Astrocyte of the cerebellum (primary cell): ENCODE measurements at places on chromosomes 1 and 21.

GRCh38 chr1:17118706-17119075 is 560 bp downstream of the PADI2 start:
- DNase-seq = no peak

GRCh38 chr1:182301026-182301436 is 90.6 kb downstream of the GLUL start:
- no peak for DNase-seq

DNA sequence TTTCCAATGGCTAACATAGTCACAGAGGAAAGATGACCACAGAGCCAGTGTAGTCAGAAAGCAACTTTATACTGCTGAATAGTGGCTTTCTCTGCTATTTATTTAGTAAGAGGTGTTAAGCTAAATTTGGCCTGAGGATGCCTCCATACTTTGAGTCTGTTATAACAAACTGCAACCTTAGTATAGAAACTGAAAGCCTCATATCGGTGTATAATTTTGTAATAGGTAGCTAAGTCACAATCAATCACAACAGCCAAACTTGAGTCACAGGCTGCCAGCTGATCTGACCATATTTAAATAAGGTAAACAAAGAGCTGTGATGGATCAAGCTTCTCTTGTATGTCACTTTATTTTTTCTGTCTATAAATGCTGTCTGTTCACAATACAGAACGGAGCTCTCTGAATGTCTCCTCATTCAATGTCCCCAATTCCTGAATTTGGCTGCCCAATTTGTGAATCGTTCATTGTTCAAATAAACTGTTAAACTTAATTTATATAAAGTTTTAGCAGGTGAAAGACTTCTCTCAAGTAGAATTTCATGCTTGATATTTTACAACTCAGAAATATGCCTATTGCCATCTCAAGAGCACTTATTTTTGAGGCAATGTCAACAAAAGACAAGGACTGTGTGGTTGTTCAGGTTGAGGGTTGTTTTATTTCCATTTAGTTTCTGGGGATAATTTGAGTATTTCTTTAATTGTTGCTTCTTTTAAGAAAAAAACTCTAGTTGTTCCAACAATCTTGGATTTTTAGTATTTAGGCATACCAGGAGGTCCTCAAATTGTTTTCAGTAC is 339.7 kb upstream of the B3GALT2 start:
- DNase-seq = no peak

GRCh38 chr1:21503706-21504377 is 5.4 kb upstream of the ALPL start:
- no peak for DNase-seq

DNA sequence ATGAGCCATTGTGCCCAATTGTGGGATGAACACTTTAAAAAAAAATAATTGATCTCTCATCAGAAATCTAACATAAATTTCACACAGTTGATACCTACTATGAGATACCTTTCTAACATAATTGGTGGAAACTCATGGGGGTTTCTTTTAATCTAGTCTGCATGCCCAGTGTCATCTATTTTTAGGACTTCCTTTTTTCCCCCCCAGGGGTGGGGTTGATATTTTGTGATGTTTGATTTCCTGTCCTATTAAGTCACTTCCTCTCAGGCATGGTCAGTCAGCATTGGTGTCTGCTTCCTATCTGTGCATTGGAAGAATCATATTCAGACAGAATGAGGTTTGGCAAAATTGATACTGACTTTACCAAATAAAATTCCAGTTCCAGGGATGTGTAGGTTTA is 21.5 kb downstream of the NFYC start:
- DNase-seq = no peak

DNA sequence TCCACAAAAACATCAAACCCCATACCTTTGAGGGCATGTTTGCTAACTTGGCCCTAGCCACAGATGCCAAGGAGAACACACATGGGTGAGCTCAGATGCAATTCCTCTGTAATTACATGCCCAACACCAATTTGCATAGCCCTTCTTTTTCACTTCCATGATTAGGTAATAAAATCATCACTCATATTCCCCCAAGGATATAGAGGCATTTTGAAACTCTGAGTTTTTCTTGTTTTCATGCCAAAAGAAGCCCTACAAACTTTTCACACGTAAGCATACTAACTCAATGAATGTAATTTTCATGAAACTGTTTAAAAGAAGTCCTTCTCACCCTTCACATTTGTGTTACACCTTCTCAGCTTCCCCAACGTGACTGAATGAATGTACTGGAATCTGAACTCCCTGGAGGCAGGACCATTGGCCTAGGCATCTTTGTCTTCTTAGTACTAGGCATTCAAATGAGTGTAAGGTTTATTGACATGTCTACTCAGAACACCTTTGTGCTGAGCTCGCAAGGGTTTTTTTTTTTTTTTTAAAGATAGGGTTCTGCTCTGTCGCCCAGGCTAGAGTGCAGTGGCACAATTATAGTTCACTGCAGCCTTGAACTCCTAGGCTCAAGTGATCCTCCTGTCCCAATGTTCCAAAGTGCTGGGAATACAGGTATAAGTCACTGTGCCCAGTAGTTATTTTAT is 31.0 kb downstream of the FBXO42 start:
- DNase-seq = no peak

DNA sequence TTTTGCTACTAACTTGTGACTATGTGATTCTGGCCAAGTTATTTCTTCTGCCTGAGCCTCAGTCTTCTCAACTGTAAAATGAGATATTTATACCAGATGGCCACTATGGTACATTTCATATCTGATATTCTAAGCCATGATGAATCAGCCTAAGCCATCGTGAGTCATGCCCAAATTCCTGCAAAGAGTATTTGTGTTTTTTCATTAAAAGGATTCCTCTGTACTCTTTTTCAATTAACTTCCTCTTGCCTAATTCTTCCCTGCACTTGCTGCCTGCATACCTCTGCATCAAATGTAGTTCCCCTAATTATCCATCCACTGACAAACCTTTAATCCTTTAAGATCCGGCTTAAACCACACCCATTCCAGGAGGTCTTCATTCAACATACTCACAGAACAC is 575.1 kb upstream of the BEND5 start:
- DNase-seq = peak; percentile 23

- no peak for DNase-seq
Observed at GRCh38 chr1:166338105-166338504, 171.3 kb upstream of the FAM78B start.

- no peak for DNase-seq
Observed at GRCh38 chr1:166929911-166930310, 45.4 kb downstream of the ILDR2 start.

DNA sequence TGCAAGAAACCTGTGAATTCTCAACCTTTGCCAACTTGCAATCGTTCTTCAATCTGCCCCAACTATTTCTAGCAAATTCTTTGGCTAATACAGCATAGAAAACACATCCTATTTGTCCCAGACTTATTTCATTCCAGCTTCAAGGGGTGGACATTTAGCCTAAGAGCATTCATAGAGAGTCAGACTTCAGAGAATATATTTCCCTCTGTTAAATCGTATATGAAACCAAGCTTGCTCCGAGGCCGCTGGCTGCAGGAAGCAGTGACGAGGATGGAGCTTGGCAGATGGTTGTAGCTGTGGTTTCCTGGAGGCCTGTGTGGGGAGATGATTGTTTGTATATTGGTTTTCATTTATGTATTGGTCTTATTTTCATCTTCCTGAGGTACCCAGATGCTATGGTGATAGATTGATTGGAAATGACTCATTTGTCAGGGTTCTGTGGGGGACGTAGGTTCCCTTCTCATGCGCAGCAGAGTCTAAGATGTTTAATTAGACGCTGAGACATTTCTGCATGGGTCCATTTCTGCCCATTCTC is 26.1 kb downstream of the MAN1C1 start:
- peak; percentile 12 for DNase-seq

DNA sequence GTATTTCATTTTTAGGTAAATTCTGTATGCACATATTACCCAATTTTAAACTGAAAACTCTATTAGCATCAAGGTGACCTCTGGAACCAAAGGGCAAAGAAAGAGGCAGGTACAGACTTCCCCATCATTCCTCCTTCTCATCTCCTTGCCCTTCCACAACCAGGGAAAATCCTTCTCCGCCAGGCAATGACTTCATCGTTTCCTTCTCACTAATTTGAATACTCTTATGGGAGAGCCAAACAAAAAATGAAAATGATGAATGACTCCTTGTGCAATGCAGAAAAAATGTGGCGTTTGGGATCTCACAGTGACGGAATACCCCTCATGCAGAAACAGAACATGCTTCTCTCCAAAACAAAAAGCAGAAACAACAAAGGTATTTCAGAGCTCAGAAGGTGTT is 83.7 kb downstream of the HLCS start:
- DNase-seq = no peak

- DNase-seq = no peak
Observed at GRCh38 chr1:171869097-171869496, 27.8 kb downstream of the DNM3 start.

DNA sequence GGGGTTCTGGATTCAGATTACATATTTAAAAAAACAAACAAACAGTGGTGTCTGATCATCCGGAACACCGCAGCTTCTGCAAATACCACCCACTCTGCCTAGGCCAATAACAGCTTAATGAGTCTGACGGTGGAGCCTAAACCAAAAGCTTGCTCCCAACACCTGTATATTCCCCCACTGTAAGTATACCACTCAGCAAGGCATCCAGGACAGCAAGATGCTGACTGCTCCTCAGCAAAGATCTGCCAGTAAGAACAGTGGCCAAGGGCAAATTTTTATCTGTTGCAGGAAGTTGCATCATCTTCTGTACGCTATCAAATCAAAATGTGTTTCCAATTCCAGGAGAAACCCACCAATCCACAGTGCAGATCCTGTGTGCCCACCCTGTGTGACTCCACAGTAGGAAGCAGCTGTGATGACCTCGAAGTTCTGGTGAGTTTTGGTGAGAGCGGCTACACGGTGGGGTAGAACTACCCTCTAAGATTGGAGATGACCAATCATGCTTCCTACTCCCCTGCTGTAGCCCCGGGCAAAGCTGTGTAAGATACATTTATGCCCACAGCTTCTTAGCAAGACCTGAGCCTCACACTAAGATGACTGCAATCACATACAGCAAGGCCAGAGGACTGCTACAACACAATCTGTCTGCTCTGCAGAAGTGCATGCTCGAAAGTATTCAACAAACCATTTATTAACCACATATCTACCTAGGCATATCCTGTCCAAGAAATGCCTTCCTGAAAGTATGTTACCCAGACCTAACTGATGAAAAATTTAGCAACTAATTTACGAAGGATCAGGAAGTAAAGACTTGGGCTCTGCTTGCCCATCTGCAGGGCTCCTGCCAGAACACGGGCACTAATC is 30.5 kb downstream of the SIPA1L2 start:
- DNase-seq = no peak

DNA sequence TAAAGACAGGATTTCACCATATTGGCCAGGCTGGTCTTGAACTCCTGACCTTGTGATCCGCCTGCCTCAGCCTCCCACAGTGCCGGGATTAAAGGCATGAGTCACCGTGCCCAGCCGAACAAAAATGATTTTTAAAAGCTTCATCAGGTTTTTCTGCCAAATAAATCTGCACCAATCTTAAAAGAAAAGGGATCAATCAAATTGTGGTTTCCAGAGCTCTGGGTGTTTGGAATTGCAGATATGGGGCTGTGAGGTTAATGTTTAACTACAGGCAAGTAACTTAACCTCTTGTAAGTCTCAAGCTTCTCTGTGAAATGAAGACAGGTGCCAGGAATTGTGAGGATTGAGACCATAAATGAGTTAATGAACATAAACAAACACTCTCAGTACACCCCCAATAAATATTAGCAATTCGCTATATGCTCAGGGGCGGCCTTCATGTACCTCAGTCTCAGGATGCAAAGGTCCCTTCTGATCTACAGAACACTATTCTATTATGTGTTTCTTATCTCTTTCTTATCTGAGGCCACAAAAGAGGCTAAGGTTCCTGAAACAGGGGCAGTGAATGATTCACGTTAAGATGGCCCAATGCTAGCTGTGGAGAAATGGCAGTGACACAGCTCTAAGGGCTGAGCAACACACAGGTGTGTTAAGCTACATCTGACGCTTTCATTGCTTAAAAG is 7.1 kb upstream of the GNPAT start:
- DNase-seq = no peak

GRCh38 chr1:15332525-15332924 is 77.2 kb upstream of the EFHD2 start:
- DNase-seq = no peak

- DNase-seq = no peak
Observed at GRCh38 chr1:234780112-234780511, 170.1 kb upstream of the IRF2BP2 start.

DNA sequence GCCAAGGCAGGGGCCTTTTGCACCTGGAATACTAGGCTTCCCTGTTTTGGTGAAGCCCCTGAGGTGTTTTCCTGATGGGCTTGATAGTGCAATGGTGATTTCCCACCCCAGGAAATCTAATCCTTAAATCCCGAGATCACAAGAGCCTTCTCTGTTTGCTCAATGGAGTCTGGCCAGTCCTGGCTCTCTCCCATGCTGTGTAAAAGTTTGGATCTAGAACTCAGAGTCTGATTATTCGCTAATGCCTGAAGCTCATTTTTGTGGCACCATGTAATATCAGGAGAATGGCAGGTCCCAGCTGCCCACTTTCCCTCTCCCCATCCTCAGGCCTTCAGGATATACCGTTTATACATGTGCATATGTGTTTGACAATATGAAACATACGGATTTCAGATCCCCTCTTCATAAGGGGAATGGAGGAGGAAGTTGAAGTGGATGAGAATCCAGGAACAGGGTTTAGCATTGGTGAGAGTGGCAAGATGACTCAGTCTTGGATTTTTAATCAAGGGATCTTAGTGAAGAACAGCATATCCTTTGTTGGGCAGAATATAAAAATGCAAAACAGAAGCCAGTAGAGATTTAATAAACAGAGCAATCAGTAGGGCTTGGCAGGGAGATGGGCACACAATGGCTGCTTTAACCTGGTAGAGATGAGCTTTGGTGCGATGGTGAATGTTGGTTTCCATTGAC is 62.1 kb downstream of the CLIC6 start:
- no peak for DNase-seq

GRCh38 chr1:24921412-24921811 is 8.7 kb downstream of the RUNX3 start:
- DNase-seq = no peak

DNA sequence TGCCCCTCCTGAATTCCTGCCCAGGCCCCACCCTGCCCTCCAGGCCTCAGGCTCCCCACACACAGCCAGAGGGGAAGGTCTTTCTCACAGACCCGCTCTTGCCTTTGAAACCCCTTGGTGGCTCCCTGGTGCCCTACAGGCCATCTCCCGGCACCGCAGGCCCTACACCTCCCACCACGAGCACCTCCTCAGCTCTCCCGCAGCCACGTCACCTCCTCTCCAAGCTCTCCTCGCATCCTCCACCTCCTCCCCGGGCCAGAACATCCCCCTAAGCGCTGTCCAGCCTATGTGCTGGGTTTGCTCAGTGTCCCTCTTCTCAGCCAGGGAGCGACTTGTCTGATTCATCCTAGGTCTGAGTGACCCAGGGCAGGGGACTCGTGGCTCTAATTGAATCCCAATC is 66.4 kb downstream of the DMRTB1 start:
- DNase-seq = no peak

- DNase-seq = no peak
Observed at GRCh38 chr1:210523830-210524229, 195.1 kb downstream of the HHAT start.

- no peak for DNase-seq
Observed at GRCh38 chr1:22133247-22133930, 9.5 kb downstream of the WNT4 start.
